ENCODE measurements at places on chromosomes 1 and 21.

GRCh38 chr1:10498231-10498630 lies 23.5 kb downstream of the PEX14 start:
- DNase-seq: no peak

DNA sequence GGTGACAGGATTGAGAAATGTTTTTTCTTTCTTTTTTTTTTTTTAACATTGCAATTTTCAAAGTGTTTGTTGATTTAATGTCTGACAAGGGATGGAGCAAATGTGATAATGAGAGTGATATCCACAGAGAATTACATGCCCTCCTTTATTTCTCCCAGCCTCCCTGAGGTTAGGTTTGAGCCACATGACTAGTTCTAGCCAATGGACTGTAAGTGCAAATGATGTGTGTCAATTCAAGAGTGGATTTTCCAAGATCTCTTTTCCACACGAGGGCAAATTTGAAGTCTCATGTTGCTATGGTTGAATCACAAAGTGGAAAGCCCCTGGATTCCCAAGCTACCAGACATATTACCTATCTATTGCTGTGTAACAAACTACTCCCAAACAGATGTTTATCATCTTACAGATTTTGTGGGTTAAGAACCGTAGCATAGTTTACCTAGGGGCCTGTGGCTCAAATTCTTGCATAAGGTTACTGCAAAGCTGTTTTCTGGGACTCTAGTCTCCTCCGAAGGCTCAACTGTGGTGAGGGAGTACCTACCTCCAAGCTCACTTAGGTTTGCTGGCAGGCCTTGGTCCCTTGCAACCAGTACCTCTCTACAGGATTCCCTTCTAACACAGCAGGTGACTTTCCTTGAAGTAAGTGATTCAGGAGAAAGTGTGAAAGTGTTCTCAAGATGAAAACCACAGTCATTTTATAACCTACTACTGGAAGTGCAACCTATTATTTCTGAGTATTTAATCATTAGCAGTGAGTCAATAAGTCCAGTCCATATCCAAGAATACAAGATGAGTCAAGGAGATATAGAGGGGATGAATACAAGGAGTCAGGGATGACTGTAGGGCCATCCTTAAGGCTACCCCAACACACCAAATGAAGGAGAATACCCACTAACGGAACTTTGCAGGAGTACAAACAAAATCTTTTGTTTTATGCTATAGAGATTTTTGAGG lies 533.6 kb downstream of the PTPRC start:
- DNase-seq: no peak

GRCh38 chr1:111804776-111805175 lies 49.1 kb downstream of the DDX20 start:
- DNase-seq: no peak

DNA sequence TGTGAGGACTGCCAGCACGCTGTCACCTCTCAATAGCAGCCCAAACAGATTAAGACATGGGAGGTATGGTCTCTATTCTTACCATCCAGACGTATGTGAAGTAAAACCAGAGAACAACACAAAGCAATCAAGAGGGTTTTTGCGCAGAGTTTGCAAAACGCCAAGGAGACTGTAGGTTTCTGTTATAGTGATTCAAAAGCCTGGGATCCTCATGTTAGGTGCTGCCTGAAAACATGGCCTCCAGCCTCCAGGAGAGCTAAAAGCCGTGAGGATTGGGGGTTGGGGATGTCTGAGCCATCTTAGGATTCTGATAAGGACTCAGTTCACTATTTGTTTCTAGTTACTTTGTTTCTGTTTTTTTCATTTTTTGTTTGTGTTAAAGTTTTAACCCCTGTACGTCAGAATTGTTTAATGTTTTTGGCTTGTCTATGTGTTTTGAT lies 4.2 kb upstream of the CCT8 start:
- peak; percentile 51 for DNase-seq

GRCh38 chr1:162857850-162858249 lies 3.1 kb downstream of the CCDC190 start:
- DNase-seq: no peak

GRCh38 chr1:30889511-30889910 lies 19.0 kb downstream of the SDC3 start:
- DNase-seq: no peak

DNA sequence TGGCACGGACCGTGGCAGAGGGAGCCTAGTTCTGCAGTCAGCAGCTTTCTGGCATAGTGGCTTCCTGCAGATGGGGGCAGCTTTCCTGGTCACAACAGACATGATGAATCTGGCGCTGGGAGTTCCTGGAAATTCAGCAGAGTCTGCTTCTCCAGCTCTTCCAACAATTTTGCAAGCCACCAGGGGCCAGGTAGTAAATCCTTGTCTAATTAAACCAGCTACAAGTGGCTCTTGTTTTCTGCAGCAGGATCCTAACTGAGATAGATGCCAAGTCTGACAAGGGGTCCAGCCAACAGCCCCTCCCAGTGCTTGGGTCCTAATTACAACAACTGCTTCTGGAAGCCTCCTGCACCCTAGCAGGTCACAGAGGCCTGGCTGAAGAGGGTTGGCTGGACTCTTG lies 35.8 kb downstream of the TRIM62 start:
- DNase-seq: no peak

DNA sequence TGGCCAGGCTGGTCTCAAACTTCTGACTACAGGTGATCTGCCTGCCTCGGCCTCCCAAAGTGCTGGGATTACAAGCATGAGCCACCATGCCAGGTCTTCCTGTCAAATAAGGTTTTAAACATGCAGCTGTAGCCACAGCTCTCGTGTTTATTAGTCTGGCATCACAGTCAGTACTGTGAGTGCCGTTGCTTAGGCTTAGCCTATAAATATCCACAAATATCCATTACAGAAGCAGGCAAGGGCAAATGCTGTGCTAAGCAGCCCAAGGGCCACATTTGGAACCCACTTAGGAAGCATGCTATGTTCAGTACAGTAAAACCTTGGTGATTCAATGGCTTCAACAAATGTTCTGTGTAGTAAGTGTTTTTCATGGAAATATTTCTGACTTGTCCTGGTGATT lies 75.9 kb downstream of the KIF1B start:
- no peak for DNase-seq

DNA sequence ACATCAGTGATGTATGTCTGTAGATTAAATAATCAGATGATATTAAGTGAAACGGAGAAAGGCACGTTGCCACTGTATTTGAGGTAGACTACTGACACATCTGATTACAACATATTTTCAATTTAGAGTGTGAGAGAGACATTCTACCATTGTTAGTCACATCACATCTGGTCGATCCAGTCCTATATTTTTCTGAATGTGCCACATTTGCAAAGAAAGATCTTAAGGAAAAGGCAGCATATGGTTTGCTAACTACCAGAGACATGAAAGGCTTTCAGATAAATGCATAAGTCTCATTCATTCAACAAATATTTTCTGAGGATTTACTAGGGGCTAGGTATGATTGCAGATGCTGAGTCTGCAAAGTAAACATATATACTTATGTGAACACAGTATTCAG lies 114.3 kb upstream of the RUNX1 start:
- DNase-seq: no peak

DNA sequence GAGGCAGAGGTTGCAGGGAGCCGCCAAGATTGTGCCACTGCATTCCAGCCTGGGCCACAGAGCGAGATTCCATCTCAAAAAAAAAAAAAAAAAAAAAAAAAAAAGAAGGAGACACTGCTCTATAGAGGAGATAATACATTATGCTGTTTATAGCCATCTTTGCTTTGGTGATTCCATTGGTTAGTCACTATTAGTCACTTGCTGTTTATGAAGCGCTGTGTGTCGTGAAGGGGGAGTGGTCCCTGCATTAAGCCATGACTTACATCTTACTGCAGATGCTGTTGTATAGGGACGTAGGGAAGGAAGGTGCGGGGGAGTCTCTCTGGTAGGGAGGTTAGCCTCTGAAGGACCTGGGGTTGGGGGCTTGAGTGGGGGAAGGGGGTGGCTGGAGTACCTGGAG lies 48.3 kb downstream of the HUNK start:
- DNase-seq: no peak

DNA sequence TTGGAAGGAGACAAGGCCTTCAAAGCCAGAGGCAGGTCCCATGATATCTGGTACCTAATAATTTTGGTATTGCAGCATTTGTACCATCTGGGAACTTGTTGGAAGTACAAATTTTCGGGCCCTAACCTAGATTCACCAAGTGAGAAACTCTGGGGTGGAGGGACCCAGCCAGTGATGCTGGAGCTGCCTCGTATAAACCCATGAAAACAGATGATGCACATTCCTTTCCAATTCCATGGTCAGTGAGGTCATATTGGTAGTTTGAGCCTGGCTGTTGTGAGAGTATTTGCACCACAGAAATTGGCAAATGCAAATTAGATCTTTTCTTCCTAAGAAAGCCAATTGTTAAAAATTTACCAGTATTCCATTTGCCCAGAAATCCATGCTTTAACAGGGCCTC lies 269.6 kb upstream of the PLXNA2 start:
- no peak for DNase-seq

- no peak for DNase-seq
Measured at GRCh38 chr1:54804471-54805132, 3.5 kb upstream of the TTC22 start.

DNA sequence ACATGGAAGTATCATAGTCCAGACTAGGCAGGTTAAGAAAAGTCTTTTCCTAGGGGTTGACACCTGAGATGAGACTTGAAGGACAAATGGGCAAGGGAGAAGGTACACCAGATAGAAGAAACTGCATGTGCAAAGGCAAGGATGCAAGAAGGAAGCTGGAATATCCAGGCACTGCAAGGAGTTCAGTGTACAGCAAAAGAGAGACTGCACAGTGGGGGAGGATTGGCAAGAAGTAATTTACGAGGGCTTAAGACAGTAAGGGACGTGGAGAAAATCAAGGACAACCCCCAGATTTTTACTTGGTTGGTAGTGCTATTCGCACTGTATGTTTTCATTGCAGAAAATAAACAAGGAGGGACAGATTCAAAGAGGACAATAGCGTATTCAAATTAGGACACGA lies 58.5 kb downstream of the DNM3 start:
- DNase-seq: peak; percentile 62

- DNase-seq: no peak
Measured at GRCh38 chr1:103387898-103388297, 137.6 kb upstream of the RNPC3 start.

DNA sequence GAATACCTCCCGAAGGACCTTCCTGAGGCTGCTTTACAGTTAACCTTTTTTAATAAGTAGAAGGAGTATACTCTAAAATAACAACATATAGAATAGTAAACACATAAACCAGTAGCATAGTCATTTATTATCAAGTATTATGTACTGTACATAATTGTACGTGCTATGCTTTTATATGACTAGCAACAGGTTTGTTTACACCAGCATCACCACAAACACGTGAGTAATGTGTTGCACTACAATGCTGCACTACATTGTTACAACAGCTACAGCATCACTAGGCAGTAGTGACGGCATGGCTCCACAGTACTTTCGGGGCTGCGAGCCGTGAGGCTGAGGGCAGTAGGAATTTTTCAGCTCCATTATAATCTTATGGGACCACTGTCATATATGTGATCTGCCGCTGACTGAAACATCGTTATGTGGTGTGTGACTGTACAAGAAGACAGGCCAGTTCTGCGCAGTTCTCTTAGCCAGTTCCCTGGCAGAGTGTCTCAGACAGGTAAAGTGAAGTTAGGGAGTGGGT lies 82.8 kb upstream of the LRRC8D start:
- no peak for DNase-seq

DNA sequence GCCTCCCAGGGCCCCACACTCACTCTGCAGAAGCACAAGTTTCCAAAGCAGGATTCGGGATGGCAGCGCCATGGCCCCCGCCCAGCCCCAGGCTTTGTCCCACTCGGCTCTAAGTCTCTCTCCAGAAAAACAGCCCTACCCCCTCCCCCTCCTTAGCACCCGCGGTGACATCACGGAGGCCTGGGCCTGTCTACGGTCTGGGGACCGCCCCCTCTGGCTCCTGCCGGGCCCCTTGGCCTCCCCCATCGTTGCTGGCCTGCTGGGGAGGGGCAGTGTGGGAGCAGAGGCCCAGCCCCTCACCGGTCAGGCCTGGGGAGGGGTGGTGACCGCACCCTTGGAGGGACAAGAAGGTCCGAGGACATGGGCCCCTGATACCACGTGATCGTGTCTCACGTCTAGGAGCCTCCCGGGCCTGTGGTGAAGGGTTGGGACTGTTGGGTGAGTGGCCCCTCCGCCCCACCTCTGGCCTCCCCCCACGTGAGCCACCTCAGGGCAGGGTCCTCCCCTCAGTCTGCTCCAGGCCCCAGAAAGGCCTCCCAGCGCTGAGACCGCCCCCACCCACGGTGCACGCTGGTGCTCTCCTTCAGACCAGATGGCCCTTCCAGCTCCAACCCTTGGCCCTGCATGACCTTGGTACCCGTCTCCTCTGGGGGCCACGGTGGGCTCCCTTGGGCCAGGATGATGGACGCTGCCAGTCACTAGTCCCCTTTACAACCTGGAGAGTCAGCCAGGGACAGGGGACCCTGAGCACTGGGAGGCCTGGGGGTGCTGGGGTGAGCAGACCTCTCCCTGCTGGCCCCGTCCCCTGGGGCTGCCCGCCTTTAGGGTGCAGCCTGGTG lies at the start of gene MXRA8:
TSS of gene MXRA8 (minus strand) at position 123 of the 839 bp plus-strand sequence. CDS start at position 72, 51 bp downstream.
- DNase-seq: no peak

DNA sequence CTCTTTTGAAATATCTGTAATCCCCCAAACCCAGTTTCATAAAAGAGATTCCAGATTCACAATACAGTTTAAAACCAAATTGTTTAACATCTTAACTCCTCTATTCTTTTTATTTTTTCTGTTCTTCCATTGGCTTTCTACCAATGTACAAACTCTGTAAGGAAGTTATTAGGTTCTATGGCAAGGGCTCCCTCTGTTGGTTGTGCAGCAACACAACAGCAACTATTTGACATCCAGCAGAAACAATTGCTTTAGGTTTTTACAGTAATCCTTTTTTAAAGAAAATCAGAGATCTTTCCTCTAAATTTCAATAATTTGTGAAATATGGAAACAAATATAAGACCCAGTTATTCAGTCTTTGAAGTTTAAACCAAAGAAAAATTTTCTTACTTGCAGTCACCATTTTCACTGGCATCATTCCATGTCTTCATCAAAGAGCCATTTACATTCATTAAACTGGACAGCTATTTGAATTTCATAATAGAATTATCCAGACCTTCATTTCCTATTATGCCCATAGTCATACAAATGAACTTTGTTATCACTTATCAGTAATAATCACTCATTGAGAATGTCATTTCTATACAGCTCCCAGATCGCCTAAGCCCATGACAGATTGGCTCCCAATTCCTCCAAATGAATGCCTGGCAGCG lies 46.5 kb upstream of the RNF11 start:
- peak; percentile 73 for DNase-seq

DNA sequence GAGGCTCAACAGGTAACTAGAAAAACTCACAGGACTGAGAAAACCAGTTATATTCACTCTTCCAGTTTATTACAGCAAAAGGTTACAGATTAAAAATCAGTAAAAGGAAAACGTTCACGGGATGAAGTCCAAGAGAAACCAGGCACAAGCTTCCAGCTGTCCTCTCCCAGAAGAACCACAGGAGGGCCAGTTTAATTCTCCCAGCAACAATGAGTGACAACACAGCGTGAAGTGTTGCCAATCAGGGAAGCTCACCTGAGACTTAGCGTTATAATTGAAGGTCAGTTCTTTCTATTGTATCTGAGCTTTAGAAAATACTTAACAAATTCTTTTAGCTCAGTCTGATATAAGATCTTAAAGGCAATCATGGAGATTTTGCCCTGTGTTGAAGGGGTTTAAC lies 65.2 kb upstream of the TNR start:
- DNase-seq: no peak
